MCF 10A (cell line): ENCODE measurements at places on chromosomes 2 and 18. TPM values are rescaled to one million over a fixed set of nuclear protein-coding genes. Genes with fewer than 3 reads are reported as not detected.

The TNFAIP6 gene
- 1.8 and 3.7 TPM in 2 replicates for total RNA-seq

The ZSCAN30 gene
- total RNA-seq = 20.5 and 30.1 TPM in 2 replicates

GRCh38 chr2:215083146-215083545 lies 55.3 kb downstream of the ABCA12 start:
- no peak overlapping the region for H3K27ac ChIP-seq
- no peaks in the 10 kb centered on the region for H3K36me3 ChIP-seq
- H3K27me3 ChIP-seq = no peaks in the 10 kb centered on the region
- no peak overlapping the region for H3K4me3 ChIP-seq

DNA sequence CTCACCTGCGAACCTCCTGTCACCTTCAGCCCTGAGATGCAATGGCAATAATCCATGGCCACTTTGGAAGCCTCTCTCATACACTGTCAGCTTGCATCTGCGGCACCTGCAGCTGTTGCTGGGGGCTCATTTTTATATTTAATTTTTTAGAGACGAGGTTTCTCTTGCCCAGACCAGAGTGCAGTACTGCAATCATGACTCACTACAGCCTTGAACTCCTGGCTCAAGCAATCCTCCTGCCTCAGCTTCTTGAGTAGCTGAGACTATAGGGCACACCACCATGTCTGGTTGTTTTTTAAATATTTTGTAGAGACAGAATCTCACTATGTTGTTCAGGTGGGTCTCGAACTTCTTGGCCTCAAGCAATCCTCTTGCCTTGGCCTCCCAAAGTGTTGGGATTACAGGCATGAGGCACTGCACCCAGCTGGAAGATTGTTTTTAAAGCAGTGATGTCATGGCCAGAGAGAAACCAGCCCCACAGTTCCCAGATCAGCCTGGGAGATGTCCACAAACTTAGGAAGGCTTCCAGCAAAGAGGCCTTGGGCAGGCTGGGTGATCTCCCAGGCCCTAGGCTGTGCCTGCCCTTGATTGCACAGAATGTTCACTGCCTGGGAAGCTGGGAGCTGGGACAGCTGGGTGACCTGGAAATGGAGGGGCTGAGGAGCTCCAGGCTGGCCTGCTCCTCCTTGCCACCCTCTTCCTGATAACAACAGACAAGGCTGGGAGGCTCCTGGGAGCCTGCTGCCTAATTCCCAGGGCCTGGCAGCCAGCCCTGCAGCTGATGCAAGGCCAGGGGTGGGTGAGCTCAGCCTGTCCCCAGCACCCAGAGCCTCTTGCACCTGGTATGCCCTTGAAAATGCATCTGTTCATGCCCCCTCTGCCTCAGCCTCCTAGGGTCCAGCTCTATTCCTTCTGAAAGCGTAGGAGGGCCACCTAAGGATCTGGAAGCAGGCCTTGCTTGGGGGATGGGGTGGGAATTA lies 27.1 kb downstream of the SH2D6 start:
- no peaks in the 10 kb centered on the region for H3K27me3 ChIP-seq
- H3K36me3 ChIP-seq = no peaks in the 10 kb centered on the region
- peaks cover 18% of the 10 kb centered on the region for H3K4me1 ChIP-seq
- DNase-seq = peak; percentile 90

GRCh38 chr18:75208836-75209128 lies 157 bp downstream of the PTGR3 start:
- peaks cover 34% of the 10 kb centered on the region for H3K4me1 ChIP-seq
- peak overlapping the region; percentile 92 for H3K27ac ChIP-seq
- H3K36me3 ChIP-seq = peaks cover 13% of the 10 kb centered on the region
- DNase-seq = no peak
- H3K27me3 ChIP-seq = no peaks in the 10 kb centered on the region

DNA sequence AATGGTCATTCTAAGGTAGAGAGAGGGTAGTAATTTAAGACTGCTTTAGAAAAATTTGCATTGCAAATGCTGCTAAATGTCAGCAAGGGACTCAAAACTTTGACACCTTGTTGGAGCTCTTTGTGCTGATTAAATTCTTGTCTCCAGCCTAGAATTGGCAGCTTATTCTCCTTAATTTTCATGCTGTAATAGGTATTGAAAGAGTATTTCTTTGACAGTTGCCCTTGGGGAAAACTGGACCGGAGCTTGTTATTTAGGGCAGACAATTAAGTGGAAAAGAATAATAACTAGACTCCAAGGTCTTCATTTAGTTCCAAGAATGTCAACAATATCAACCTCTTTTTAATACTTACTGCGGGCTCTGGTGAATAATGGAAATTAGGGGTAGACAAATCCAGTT lies 264.0 kb downstream of the TPGS2 start:
- DNase-seq = no peak
- H3K27ac ChIP-seq = no peak overlapping the region
- H3K36me3 ChIP-seq = no peaks in the 10 kb centered on the region
- no peak overlapping the region for H3K4me3 ChIP-seq
- H3K4me1 ChIP-seq = peaks cover 5% of the 10 kb centered on the region

- H3K4me3 ChIP-seq = no peak overlapping the region
- H3K27ac ChIP-seq = no peak overlapping the region
- H3K27me3 ChIP-seq = no peaks in the 10 kb centered on the region
Observed at GRCh38 chr18:75323821-75324585, 103.5 kb downstream of the SMIM21 start.

- no peaks in the 10 kb centered on the region for H3K36me3 ChIP-seq
- no peaks in the 10 kb centered on the region for H3K27me3 ChIP-seq
Observed at GRCh38 chr18:30081122-30081521, 961.4 kb downstream of the DSC3 start.

DNA sequence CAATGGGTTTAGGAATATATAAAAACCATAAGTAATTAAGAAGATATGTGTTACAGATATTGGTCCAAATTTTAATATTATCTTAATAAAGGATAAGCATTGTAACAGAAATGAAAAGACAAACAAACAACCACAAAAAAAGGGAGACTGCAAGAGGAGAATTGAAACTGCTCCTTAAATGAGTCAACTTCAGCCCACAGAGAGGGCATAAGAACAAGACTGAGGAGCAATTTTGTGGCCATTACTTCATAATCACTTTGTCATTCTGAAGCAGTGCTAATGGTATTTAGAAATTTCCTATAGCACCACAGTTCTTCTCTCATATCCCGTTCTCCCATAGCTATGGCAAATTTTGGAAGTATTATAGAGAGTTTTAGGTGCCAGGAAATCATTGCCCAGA lies 193.2 kb upstream of the HNMT start:
- no peaks in the 10 kb centered on the region for H3K36me3 ChIP-seq
- H3K27ac ChIP-seq = no peak overlapping the region
- H3K27me3 ChIP-seq = peaks cover 8% of the 10 kb centered on the region
- no peak for DNase-seq

- no peak overlapping the region for H3K27ac ChIP-seq
- H3K36me3 ChIP-seq = no peaks in the 10 kb centered on the region
- peak; percentile 18 for DNase-seq
- H3K4me1 ChIP-seq = no peaks in the 10 kb centered on the region
- H3K27me3 ChIP-seq = peaks cover 10% of the 10 kb centered on the region
- no peak overlapping the region for H3K4me3 ChIP-seq
Observed at GRCh38 chr2:100246163-100247145, 75.8 kb downstream of the LONRF2 start.

- H3K4me1 ChIP-seq = no peaks in the 10 kb centered on the region
- H3K4me3 ChIP-seq = no peak overlapping the region
- DNase-seq = no peak
- H3K27ac ChIP-seq = no peak overlapping the region
Observed at GRCh38 chr2:185347445-185347844, 391.2 kb upstream of the FSIP2 start.

DNA sequence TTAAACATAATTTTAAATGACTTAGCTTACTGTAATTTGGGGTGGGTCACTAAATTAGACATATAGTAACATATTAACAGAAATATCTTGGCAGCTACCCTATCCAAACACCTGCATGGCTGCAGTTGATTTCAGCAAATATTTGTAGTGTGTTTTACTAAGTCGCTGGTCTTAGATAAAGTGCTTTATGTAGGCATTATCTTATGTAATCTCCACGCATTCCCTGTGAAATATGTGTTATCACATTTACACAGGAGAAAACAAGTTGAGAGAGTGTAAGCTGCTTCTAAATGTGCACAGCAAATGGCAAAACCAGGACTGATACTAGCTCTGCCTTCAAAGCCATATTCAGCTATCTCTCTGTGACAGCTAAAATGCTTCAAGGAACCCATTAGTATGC lies 72.0 kb downstream of the NYAP2 start:
- H3K4me1 ChIP-seq = no peaks in the 10 kb centered on the region
- no peak overlapping the region for H3K27ac ChIP-seq
- no peaks in the 10 kb centered on the region for H3K36me3 ChIP-seq
- no peaks in the 10 kb centered on the region for H3K27me3 ChIP-seq
- DNase-seq = no peak

DNA sequence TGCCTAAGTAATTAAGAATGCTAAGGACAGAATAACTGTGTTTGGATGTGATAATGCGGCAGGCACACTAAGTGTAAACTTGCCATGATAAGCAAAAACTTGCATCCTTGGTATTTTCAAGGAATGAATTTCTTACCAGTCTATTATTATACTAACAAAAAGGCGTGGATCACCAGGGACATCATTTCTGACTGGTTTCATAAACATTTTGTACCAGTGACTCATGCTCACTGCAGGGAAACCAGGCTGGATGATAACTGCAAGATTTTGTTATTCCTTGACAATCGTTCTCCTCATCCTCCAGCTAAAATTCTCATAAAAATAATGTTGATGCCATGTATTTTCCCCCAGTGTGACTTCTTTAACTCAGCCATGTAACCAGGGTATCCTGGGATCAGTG lies 289.5 kb downstream of the CDCA7 start:
- peaks cover 5% of the 10 kb centered on the region for H3K36me3 ChIP-seq
- no peaks in the 10 kb centered on the region for H3K27me3 ChIP-seq
- no peak overlapping the region for H3K4me3 ChIP-seq

DNA sequence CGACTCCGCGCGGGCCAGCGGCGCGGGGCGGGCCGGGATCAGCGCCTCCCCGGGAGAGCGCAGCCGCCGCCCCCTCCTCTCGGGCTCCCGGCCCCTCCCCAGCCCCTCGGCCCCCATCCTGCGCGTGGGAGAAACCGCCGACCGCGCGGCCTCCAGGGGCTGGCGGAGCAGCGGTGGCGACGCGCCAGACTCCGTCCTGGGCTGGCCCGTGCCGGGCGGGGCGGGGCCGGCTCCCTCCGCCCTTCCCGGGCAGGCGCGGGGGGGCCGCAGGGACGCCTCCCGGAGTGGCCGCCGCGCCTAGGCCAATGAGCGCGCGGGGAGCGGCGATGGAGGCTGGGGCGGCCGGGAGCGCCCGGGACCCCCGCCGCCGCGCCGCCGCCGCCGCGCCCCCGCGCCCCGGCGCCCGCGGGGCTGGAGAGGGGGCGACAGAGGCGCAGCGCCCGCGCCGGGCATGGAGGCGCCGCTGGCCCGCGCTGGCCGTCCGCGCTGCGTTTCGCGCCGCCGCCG lies 49.1 kb downstream of the KCNIP3 start:
- no peaks in the 10 kb centered on the region for H3K27me3 ChIP-seq
- H3K27ac ChIP-seq = peak overlapping the region; percentile 53
- no peaks in the 10 kb centered on the region for H3K36me3 ChIP-seq

- no peak overlapping the region for H3K27ac ChIP-seq
- no peak for DNase-seq
- H3K4me1 ChIP-seq = no peaks in the 10 kb centered on the region
- H3K36me3 ChIP-seq = no peaks in the 10 kb centered on the region
Observed at GRCh38 chr18:79781331-79781941, 16.3 kb upstream of the KCNG2 start.

DNA sequence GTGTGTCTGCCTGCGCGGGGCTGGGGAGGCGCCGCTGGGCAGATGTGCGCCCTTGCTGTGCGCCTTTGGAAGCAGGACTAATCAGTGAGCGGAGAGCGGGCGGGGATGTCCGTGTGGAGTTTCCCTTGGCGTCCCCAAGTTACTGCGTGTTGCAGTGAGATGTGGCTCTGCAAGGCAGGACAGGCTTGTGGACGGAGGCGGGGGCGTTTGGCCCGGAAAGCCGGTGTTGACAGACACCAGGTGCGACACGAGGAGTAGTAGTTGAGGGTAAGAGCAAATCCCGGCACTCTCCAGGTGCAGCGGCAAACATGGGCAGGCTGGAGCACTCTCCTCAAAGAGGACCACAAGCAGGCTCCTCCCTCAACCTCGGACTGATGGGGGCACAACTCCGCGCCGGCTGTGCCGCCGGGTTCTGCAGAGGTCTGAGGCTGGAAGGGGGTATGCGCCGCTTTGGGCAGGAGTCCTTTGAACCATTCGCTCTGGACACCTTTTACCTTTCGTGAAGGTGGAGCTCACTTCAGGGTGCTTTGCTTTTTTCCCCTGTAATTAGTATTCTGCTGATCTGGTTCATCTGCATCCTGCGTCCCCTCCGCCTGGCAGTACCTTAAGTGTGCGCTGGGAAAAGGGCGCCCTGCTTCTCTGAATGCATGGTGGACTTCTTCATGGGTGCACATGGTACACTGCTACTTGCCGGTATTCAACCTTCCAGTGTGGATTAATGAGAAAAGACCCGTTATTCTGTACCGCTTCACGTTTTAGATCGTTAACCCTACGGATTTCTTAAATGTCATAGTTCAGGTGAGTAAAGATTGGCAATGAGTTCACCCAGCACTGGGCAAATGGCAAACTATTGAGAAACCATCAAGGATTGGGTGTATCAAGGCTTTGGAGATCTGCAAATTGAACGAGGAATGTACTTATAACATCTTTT lies 608 bp downstream of the CDH7 start:
- H3K4me3 ChIP-seq = no peak overlapping the region
- H3K27ac ChIP-seq = no peak overlapping the region
- DNase-seq = no peak
- peaks cover 47% of the 10 kb centered on the region for H3K27me3 ChIP-seq
- H3K36me3 ChIP-seq = no peaks in the 10 kb centered on the region

- H3K4me3 ChIP-seq = no peak overlapping the region
- no peak for DNase-seq
- peaks cover 12% of the 10 kb centered on the region for H3K36me3 ChIP-seq
- H3K27me3 ChIP-seq = no peaks in the 10 kb centered on the region
Observed at GRCh38 chr2:33219850-33220275, 256.6 kb upstream of the RASGRP3 start.

GRCh38 chr2:157508676-157509075 lies 64.8 kb upstream of the CYTIP start:
- peaks cover 64% of the 10 kb centered on the region for H3K27me3 ChIP-seq
- peaks cover 5% of the 10 kb centered on the region for H3K4me1 ChIP-seq
- H3K36me3 ChIP-seq = no peaks in the 10 kb centered on the region

- H3K4me1 ChIP-seq = peaks cover 7% of the 10 kb centered on the region
- H3K27me3 ChIP-seq = no peaks in the 10 kb centered on the region
- no peak overlapping the region for H3K27ac ChIP-seq
- no peak overlapping the region for H3K4me3 ChIP-seq
- peaks cover 8% of the 10 kb centered on the region for H3K36me3 ChIP-seq
Observed at GRCh38 chr2:43326101-43326825, 99.9 kb upstream of the ZFP36L2 start.

GRCh38 chr2:100677611-100678185 lies 114.9 kb downstream of the PDCL3 start:
- H3K4me1 ChIP-seq = no peaks in the 10 kb centered on the region
- H3K4me3 ChIP-seq = no peak overlapping the region
- H3K27ac ChIP-seq = no peak overlapping the region
- no peak for DNase-seq
- no peaks in the 10 kb centered on the region for H3K27me3 ChIP-seq

GRCh38 chr2:3608373-3609278 lies 13.7 kb downstream of the COLEC11 start:
- H3K4me3 ChIP-seq = no peak overlapping the region
- no peak overlapping the region for H3K27ac ChIP-seq
- no peak for DNase-seq
- no peaks in the 10 kb centered on the region for H3K4me1 ChIP-seq
- H3K36me3 ChIP-seq = no peaks in the 10 kb centered on the region
- no peaks in the 10 kb centered on the region for H3K27me3 ChIP-seq

GRCh38 chr2:14082640-14083039 lies 549.9 kb upstream of the LRATD1 start:
- no peak overlapping the region for H3K27ac ChIP-seq
- no peaks in the 10 kb centered on the region for H3K4me1 ChIP-seq
- H3K4me3 ChIP-seq = no peak overlapping the region
- no peaks in the 10 kb centered on the region for H3K36me3 ChIP-seq
